ENCODE measurements at places on chromosomes 1 and 21. TPM values are rescaled to one million over a fixed set of nuclear protein-coding genes. Genes with fewer than 3 reads are reported as not detected.

The TRIM58 gene
- 0.99 TPM for total RNA-seq

The FAF1 gene
- total RNA-seq, result 68.6 TPM

The DNALI1 gene
- 6.5 TPM for total RNA-seq

The KCNE2 gene
- not detected for total RNA-seq

The JTB gene
- total RNA-seq, result 184 TPM

Data from thoracic aorta (tissue), 2 donors.